ENCODE measurements at places on chromosomes 2 and 18. TPM values are rescaled to one million over a fixed set of nuclear protein-coding genes. Genes with fewer than 3 reads are reported as not detected.
A peak's percentile ranks its signal among the peaks of the same experiment; 100 is the strongest.

GRCh38 chr2:104078431-104079157, 775.3 kb upstream of the POU3F3 start:
- no peaks in the 10 kb centered on the region for H3K4me1 ChIP-seq
- no peaks in the 10 kb centered on the region for H3K36me3 ChIP-seq
- H3K4me3 ChIP-seq, result no peak overlapping the region
- no peak for DNase-seq
- H3K27me3 ChIP-seq, result no peaks in the 10 kb centered on the region

- H3K27ac ChIP-seq, result no peak overlapping the region
- DNase-seq, result no peak
- no peaks in the 10 kb centered on the region for H3K27me3 ChIP-seq
- no peaks in the 10 kb centered on the region for H3K36me3 ChIP-seq
Measured at GRCh38 chr18:75200071-75200470, 8.9 kb downstream of the PTGR3 start.

IL36RN gene
- not detected for total RNA-seq

DNA sequence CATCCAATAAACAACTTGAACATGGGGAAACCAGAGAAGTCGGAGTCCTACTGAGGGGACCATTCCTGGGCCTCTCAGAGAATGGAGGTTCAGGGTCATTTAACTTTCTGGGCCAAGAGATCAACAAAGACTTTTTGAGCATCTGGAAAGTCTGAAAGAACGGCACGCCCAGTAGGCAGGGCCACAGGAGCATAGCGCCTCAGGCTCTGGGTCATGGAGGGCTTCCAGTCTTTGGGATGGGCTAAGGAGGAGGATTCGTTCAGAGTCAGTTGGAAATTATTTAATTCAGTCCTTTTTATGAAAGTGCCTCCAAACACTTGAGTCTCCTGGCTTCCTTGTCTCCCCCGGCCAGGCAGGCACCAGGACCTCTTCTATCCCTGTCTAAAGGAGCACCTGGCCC, 101.1 kb upstream of the GLI2 start:
- H3K27me3 ChIP-seq, result no peaks in the 10 kb centered on the region
- no peaks in the 10 kb centered on the region for H3K36me3 ChIP-seq
- H3K27ac ChIP-seq, result no peak overlapping the region

CTAGE1 gene
- total RNA-seq, result not detected

GRCh38 chr2:240912878-240913809, 7.0 kb downstream of the CROCC2 start:
- no peaks in the 10 kb centered on the region for H3K27me3 ChIP-seq
- no peak for DNase-seq
- no peaks in the 10 kb centered on the region for H3K4me1 ChIP-seq

ZSCAN30 gene
- 5.3 TPM for total RNA-seq

DNA sequence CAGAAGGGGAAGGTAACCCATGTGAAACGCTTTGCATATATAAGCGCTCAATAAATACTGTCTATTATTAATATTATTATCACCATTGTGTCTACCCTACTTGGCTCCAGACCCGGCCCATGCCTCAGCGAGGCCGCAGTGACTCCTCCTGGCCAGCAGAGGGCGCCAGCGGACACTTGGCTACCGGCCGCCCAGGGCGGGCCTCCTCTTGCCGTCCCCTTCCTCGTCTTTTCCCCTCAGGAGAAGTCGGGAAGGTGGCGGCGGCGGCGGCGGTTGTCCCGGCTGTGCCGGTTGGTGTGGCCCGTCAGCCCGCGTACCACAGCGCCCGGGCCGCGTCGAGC, at the start of gene AGFG1:
Gene AGFG1, plus strand, starts transcription at position 233 of the 341 bp plus-strand sequence. CDS start 266 bp downstream, outside the sequence.
- H3K36me3 ChIP-seq, result no peaks in the 10 kb centered on the region
- peaks cover 12% of the 10 kb centered on the region for H3K4me1 ChIP-seq
- peak within 1 kb of the TSS; percentile 94 for H3K4me3 ChIP-seq
- peak; percentile 91 for DNase-seq
- peak within 1 kb of the TSS; percentile 94 for H3K27ac ChIP-seq

DNA sequence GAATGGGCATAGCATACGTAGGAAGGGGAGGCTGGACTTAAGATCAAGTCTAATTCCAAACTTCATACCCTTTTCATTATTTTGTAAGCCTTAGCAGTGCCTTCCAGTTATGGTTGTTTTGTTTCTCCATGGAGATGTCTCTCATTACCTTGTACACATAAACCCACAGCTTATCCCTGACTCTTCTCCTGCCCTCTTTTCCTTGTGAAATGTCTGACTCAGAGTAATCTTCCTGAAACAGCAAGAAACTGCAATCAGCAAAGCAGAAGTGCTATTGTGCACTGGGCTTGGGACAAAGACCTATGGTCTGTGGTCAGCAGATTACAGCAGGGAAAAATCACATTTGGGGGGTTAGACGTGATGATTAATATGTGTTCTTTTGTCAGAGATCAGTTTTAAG, 176.7 kb downstream of the IKZF2 start:
- H3K36me3 ChIP-seq, result no peaks in the 10 kb centered on the region
- no peak overlapping the region for H3K4me3 ChIP-seq
- no peaks in the 10 kb centered on the region for H3K4me1 ChIP-seq
- DNase-seq, result no peak
- no peaks in the 10 kb centered on the region for H3K27me3 ChIP-seq

DNA sequence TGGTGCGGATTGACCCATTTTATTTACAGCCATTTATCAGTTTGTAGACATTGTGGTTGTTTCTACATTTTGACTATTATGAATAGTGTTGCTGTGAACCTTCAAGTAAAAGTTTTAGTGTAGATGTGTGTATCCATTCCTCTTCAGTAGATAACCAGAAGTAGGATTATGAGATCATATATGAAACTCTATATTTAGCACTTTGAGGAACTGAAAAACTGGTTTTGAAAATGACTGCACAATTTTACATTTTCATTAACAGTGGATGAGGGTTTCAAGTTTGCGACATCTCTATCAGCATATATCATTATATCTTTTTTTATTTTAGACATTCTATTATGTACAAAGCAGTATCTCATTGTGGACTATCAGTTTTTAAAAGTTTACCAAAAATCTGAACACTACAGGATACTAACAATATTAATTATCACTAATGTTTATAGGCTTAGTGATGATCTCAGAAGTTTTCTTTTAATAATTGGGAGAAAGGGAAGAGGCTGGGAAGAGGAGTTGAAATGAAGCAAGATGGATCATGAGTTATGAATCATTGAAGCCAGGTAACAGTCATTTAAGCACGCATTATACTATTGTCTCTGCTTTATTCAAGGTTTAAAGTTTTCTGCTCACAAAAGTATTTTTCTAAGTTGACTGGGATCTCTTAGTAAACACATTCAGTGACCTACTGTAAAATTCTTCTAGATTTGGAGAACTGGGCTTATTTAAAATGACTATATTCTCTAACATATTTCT, 329.0 kb upstream of the LRATD1 start:
- no peak overlapping the region for H3K27ac ChIP-seq
- H3K4me3 ChIP-seq, result no peak overlapping the region
- H3K36me3 ChIP-seq, result no peaks in the 10 kb centered on the region
- DNase-seq, result no peak
- no peaks in the 10 kb centered on the region for H3K4me1 ChIP-seq

TNFRSF11A gene
- 0.58 TPM for total RNA-seq

GRCh38 chr2:4992226-4992625, 700.0 kb upstream of the SOX11 start:
- no peak overlapping the region for H3K4me3 ChIP-seq
- no peak overlapping the region for H3K27ac ChIP-seq
- no peaks in the 10 kb centered on the region for H3K36me3 ChIP-seq
- DNase-seq, result no peak

DNA sequence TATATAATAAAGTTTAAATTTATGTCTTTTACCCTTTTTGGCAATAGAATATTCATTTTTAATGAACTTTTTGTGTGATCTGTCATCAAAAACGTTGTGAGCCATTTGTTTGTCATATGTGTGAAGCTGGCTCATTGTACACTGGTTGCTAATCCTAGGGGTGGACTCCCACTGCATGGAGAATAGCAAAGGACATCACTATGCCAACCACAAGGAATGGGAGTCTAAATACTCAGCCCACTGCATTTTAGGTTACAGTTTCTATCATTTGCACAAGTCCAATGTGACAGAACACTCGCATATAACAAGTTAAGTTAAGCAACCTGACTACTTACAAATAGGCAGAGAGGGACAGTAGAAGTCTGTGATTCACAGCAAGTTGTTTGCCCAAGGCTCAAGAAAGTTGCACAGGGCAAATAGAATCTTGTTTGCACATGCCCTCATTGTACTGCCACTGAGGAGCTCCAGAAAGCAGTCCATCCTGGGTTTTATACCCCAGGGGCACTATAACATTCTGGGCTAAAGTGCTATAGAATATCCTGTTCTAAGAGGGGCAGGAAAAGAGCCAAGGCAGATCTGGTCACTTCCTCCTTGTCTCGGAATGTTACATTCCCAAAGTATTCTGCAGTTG, 545.9 kb upstream of the GCFC2 start:
- no peaks in the 10 kb centered on the region for H3K27me3 ChIP-seq
- no peaks in the 10 kb centered on the region for H3K4me1 ChIP-seq
- H3K4me3 ChIP-seq, result no peak overlapping the region
- H3K36me3 ChIP-seq, result no peaks in the 10 kb centered on the region
- H3K27ac ChIP-seq, result no peak overlapping the region
- no peak for DNase-seq

DNA sequence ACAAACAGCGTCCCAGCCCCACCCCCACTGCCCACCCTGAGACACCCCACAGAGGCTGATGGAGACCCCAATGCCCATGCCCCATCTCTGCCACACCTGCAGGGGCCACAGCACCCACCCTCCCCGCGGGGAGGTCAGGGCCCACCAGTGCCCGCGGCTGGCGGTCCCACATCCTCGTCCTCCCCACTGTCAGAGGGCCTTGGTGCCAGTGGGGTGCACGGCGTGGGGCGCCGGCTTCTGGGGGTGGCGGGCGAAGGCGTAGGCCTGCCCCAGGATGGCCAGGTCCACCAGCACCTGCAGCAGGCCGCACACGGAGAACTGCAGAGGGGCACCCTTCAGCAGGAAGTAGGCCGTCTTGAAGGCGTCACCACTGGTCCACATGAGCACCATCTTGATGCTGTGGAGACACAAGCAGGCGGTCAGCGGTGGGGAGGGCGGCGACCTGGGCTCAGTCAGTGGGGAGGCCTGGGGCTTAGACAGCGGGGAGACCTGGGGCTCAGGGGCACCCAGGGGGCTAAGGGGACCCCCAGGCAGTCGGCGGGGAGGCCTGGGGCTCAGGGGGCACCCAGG, 47.6 kb downstream of the SLC66A2 start:
- no peaks in the 10 kb centered on the region for H3K4me1 ChIP-seq
- H3K4me3 ChIP-seq, result no peak overlapping the region
- DNase-seq, result peak; percentile 42
- H3K27me3 ChIP-seq, result no peaks in the 10 kb centered on the region
- H3K36me3 ChIP-seq, result peaks cover 27% of the 10 kb centered on the region
- no peak overlapping the region for H3K27ac ChIP-seq

UGT1A7 gene
- total RNA-seq, result 1.6 TPM

PTMA gene
- 180 TPM for total RNA-seq

SLC35F5 gene
- 37.9 TPM for total RNA-seq

DNA sequence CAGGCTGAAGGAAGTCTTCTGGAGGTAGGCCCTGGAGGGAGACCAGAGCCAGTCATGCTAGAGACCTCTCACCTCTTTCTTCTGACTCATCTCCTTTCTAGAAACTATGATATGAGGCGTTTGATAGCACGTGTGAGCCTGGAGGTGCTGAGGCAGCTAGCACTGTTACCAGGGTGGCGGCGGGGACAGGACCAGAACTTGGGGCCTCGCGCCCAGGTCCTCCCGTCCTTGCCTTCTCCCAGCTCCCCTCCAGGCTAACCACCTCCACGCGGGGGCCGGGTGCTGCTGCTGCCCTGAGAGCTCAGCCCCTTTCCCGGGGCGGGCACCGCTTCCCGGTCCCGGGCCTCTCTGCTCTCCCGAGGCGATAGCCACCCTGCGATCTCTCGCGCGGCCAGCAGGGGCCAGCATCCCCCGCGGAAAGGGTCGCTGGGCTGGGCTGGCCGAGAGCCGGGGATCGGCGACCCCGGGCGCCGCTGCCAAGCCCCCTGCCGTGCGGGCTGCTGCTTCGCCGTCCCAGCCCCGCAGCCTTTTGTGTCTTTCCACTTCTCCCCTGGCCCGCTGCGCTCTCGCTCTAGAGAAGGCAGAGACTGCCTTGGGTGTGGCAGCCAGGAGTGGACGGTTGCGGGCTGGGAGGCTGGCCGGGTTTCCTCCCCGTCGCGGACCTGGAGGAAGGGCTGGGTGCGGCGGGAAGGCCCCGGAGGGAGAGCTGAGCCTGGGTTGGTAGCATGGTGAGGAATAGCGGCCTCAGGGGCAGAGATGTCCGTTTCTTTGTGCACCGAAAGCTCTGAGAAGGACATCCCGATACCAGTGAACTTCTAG, 49.1 kb downstream of the TMEM17 start:
- no peaks in the 10 kb centered on the region for H3K27me3 ChIP-seq
- DNase-seq, result peak; percentile 82
- H3K27ac ChIP-seq, result peak overlapping the region; percentile 89
- H3K4me1 ChIP-seq, result no peaks in the 10 kb centered on the region
- peak overlapping the region; percentile 64 for H3K4me3 ChIP-seq
- H3K36me3 ChIP-seq, result no peaks in the 10 kb centered on the region

DNA sequence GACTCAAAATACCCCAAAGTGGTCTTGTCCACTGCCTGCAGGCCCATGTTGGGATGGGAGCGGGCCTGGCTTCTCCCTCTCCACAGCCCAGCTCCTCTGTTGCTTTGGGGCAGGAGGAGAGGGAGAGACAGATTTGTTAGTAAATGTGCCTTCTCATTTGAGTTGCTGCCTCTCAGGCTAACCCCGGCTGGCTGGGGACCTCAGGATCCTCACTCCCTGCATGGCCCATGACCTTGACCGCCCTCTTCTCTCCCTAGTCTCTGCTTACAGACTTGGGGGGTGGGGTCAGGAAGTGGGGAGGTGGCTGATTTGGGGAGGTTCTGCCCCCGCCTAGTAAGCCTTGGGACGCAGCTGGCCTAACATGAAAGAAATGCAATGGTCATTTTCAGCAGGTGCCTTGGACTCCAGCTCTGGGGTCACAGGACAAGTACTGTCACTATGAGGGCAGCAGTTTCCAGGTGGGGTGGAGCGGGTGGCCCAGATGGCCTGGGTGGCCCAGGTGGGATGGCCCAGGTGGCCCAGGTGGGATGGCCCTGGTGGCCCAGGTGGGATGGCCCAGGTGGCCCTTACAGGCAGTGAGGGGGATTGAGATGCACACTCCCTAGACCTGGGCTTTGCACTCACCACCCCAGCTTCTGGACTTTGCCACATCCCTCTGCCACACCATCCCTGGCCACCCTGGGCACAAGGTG, 24.1 kb downstream of the HJURP start:
- no peak for DNase-seq
- H3K4me1 ChIP-seq, result no peaks in the 10 kb centered on the region
- no peaks in the 10 kb centered on the region for H3K27me3 ChIP-seq
- H3K27ac ChIP-seq, result no peak overlapping the region
- H3K36me3 ChIP-seq, result no peaks in the 10 kb centered on the region

C2orf15 gene
- 0.50 TPM for total RNA-seq

- H3K27me3 ChIP-seq, result no peaks in the 10 kb centered on the region
Measured at GRCh38 chr2:150125188-150125587, 362.3 kb downstream of the RND3 start.

NRP2 gene
- 13.5 TPM for total RNA-seq

IL36B gene
- total RNA-seq, result not detected

GRCh38 chr2:240339411-240340360, 95.8 kb upstream of the GPC1 start:
- H3K36me3 ChIP-seq, result no peaks in the 10 kb centered on the region
- no peaks in the 10 kb centered on the region for H3K27me3 ChIP-seq
- no peak overlapping the region for H3K27ac ChIP-seq
- DNase-seq, result no peak

DSC3 gene
- total RNA-seq, result not detected

DUSP2 gene
- 1.0 TPM for total RNA-seq
